ENCODE measurements at places on chromosomes 2 and 18.

GRCh38 chr2:102748107-102748506 is 13.7 kb upstream of the TMEM182 start:
- ATAC-seq = no peak

GRCh38 chr18:8949206-8949605 is 153.3 kb upstream of the NDUFV2 start:
- ATAC-seq = no peak

GRCh38 chr2:96985181-96985945 is 1.0 kb downstream of the FAM178B start:
- ATAC-seq = no peak

GRCh38 chr2:83251321-83251872 is 1207.7 kb downstream of the SUCLG1 start:
- no peak for ATAC-seq

- no peak for ATAC-seq
Observed at GRCh38 chr2:60766283-60766682, 10.2 kb downstream of the PAPOLG start.

DNA sequence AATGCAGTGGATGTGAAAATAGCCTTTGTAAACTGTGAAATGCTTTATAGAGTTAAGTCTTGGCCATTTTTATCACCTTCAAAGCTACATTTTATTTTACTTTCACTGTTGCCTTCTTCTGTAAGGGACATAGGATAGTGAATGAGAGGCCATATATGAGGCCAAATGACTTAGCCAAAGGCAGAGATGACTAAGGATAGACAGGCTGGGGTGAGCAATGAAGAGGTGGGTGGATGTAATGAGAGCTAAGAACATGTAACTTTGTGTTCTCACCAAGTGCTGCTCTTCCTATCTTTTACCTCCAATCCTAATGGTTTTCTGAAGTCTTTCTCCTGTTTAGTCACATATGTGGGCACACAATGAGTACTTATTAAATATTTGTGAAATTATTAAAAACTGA is 101.9 kb downstream of the MBD5 start:
- ATAC-seq = peak; percentile 88

GRCh38 chr2:21305581-21305980 is 181.8 kb downstream of the TDRD15 start:
- ATAC-seq = no peak

GRCh38 chr18:72762515-72763122 is 105.2 kb downstream of the NETO1 start:
- no peak for ATAC-seq

DNA sequence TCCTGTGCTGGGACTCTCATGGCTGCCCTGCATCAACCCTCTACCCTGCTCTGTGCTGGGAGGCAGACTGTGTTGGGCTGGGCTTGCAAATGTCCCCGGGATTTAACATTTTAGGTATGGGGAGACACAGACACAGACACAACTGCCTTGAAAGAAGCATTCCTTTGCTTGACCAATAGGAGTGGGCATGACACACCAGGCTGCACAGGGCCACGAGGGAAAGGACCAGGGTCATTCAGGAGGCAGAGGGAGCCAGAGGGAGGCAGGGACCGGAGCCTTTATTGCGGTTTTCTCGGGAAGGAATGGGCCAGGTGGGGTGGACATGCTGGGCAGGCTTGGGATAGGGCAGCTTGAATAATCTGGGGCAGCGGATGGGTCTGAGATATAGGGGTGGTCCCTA is 238.7 kb upstream of the COPS8 start:
- no peak for ATAC-seq

DNA sequence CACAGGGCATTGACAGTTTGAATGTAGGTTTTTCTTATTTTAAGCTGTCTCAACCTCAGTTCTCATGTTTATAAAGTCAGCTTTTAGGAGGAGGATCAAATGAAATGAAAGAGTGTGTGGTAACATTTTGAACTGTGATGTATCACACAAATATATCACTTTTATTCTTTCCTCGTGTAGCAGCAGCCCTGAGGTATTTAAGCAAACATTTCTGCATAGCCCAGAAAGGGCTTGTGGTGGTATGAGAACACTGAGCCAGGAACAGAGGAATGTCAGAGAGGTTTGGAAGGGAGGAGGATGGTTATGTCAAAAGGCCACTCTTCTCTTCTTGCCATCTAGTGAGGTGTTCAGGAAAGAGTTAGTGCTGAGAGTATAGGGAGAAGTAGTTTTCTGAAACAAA is 150.2 kb downstream of the PARD3B start:
- ATAC-seq = no peak

GRCh38 chr2:1841903-1842791 is 97.8 kb upstream of the PXDN start:
- ATAC-seq = no peak

GRCh38 chr18:48534364-48534763 is 4.5 kb upstream of the CTIF start:
- no peak for ATAC-seq

DNA sequence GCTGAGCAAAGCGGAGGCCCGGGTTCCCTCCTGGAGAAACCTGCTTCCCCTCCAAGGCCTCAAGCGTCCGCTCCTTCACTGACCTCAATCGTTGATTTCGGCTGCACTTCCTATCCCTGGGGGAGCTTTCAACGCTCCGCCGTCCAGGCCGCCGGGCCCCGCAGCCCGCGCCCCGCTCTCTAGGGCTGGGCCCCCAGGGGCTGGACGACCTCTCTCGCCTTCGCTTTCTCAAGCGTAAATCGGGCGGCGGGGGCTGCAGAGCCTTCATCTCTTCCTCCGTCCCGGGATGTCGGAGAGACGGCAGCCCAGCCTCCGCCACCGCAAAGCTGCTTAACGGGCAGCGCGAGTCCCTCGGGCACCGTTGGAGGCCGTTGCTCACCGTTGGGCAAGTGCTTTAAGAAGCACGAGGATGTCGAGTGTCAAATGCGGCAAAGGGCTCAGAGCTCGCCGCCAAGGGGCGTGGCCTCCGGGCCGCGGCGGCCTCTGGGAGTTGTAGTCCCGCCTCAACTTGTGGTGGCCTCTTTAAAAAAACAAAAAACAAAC is 8.5 kb downstream of the HES6 start:
- ATAC-seq = peak; percentile 91

DNA sequence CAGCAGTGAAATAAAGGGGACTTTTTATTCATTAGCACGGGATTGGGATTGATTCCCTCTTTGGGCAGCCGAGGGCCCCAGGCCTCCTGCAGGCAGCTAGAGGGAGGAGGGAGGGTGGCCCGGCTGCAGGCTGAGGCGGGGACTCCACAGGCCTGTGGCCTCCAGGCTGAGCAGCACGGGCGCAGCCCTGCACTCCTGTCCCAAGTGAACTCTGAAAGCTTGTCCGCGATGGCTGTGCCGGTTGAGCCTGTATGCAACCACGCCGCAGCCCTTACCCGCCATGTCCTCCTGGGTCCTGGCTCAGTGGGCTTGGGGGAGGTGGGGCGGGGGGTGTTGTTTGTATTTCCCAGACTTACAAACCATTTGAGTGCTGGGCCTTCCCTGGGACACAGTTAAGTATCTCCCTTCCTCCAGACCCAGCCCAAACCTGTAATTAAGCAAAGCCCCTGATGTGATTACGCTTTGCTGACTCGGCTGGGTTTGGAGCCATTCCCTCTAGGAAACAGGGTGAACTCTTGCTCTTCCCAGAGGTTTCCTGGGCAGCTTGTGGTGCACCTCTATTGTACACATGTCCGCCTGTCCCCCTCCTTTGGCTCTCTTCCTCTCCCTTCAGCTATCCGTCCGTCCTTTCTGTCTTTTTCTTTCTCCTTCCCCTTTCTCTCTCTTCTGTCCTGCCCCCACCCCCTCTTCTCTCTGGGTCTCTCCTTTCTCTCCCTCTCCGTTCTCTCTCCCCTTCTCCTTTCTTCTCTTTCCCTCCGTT is 5.3 kb downstream of the GLI2 start:
- no peak for ATAC-seq

DNA sequence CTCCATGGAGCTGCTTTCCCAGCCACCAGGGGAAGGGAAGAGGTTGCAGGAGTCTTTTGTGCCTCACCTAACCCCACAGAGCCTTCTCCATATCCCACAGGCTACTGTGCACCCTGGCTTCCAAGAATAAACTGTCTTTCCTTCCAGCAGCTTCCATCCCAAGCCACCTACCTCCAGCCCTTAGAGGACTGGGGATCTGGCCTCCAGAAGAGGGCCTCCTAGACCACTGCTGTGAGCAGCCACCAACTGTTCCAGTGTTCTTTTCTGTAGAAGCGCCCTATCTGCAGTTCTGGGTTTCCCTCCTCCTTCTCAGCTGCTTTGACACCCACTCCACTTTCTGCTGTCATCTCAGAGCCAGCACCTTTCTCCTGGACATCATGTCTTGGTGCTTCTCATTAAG is 30.7 kb upstream of the REG3G start:
- no peak for ATAC-seq

- no peak for ATAC-seq
Observed at GRCh38 chr2:132991471-132992045, 321.6 kb upstream of the LYPD1 start.

DNA sequence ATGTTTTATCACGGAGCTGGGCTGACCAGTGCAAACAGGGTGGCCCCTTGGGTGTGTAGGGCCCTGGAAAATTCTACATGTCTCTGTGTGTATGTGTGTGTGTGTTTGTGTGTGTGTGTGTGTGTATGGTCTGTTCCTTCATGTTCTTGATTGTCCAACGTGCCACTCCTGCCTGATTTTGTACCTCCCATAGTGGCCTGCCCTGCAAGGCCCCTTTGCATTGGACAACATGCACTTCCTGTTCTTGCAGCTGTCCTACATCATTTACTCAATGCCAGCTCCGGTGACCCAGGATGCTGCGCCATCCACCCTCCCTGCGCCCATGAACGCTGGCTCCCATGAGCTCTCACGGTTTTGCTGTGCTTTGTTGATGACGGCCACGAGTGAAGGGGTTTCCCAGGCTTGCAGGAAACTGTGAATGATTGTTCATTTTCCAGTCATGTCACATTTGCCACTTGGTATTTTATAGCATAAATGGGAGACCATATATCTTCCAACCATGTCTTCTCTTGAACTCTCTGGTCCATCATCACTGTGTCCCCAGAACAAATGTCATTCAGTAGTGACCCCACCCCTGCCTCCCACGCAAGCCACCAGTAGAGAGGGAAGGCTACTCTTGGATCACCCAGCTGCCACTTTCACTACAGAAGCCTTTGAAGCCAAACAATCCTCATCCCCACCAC is 69.7 kb upstream of the NCK2 start:
- peak; percentile 87 for ATAC-seq

GRCh38 chr2:202022755-202023154 is 10.9 kb upstream of the FZD7 start:
- ATAC-seq = no peak

- no peak for ATAC-seq
Observed at GRCh38 chr2:183666031-183666430, 541.8 kb downstream of the NUP35 start.

GRCh38 chr2:52874466-52875106 is 893.0 kb upstream of the CHAC2 start:
- no peak for ATAC-seq

DNA sequence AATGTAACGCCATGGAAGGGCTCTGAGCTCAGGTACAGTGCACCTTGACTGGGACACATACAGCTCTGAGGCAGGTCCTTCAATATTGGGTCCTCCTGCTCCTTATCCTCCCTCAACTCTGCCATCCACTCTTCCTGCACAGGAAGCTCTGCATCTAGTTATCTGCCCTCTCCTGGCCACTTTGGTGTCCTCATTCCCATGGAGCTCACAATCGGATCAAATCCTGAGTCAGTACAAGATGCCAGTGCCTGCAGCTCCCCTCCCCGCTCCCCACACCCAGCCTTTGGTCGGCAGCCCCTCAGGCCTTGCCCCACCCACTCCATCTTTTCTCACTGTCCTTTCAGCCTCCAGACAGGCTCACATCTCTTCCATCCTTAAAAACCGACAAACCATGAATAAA is 58.0 kb downstream of the LRRFIP1 start:
- ATAC-seq = no peak

DNA sequence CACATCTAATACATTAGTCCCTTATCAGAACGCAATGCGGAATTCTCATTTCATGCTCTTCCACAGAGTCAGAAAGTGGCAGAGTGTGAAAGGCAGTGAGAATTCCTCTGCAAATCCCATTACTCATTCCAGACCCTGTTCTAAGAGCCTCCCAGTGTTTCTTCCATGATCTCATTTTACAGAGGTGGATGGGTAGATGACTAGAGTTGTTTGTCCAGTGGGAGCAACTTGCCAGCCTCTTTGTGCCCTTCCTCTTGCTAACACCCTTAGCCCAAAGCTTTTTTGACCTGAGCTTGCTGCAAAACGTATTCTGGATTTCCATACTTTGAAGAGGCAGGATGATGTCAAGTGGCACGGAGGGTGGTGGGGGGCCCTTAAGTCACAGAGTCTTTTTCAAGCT is 467.7 kb upstream of the RGPD4 start:
- ATAC-seq = no peak

GRCh38 chr2:25980076-25980887 is 2.0 kb downstream of the KIF3C start:
- no peak for ATAC-seq

DNA sequence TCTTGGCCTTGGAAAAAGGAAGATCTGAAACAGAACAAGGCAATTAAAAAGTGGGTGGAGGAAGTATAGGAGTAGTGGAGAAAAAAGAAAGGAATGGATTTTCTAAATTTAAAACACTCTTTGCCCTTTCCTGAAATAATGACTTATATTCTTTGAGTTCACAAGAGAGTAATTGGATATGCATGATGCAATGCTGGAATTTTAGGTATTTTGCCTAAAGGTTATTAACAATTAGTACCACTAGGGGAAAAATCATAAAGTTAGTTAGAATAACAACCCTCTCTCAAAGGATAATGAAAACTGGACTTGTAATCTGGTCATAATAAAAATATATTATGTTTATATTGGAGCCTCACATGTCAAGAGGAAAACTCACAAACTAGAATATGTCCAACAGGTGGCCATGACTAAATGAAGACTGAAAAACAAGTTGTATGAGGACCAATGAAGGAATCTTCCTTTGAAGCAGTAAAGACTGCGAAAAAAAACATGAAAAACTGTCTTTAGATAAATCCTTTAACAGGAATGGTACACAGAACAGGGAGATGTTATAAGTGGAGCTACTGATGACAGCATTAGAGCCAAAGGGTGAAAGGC is 281.8 kb downstream of the NCKAP5 start:
- no peak for ATAC-seq

- no peak for ATAC-seq
Observed at GRCh38 chr2:139000131-139000785, 220.1 kb upstream of the NXPH2 start.

- ATAC-seq = no peak
Observed at GRCh38 chr2:128394007-128394730, 75.5 kb upstream of the HS6ST1 start.

DNA sequence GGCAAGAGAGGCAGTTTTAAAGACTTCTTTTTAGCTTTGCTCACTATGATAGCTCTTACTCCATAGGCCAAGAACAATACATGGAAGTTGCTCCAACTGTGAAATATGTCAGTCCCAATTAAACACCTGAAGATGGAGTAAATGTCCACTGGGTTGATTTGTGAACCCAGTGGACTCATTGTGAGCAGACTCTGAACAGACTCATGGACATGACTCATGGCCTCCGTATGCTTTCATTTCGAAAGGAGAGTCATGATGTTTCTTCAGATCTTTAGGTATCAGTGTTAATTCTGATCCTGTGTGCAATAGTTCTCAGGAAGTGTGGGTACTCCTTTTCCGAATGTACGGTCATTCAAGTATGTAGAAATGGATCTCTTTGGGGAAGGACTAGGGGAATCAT is 5.4 kb upstream of the CWC22 start:
- ATAC-seq = peak; percentile 86
